ENCODE measurements at places on chromosomes 16 and 17. TPM values are rescaled to one million over a fixed set of nuclear protein-coding genes. Genes with fewer than 3 reads are reported as not detected.

Gene FAM20A
- total RNA-seq: not detected

Gene KAT7
- 28.1 TPM for total RNA-seq

Gene DHX40
- total RNA-seq: 31.6 TPM

Gene KRTAP2-4
- not detected for total RNA-seq

Gene MT1F
- total RNA-seq: 20.1 TPM

Gene STH
- total RNA-seq: not detected

Gene DOC2B
- total RNA-seq: 2.2 TPM

Gene RDM1
- total RNA-seq: 3.4 TPM
